ENCODE measurements at places on chromosomes 12 and 14.

DNA sequence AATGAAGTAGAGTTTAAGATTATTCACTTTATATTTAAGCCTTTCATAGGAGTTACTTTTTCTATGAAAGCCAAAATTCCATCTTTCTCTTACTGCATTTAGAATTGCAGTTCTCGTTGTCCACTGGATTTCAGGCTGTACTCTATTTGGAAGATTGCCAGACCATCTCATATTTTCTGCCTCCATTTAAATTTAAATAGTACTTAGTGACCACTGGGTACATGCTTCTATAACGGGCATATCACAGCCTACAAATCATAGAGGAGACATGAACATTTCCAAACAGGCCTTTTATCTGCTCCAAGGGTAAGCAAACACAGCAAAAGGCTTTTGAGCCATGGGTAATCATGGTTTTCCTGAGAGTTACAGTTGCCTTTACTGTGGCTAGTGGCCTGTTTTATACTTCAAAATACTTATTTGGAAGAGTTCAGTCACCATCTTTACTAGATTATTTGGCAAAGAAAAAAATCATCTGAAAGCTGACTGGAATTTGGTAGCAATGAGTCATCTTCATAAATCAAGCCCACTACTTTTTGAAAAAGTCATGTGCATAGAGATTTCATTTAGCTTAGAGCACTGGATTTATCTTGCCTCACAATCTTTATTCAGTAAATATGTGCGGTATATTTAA, 15.7 kb downstream of the ANO6 start:
- no peak overlapping the region for H3K4me3 ChIP-seq
- H3K4me1 ChIP-seq, result peaks cover 15% of the 10 kb centered on the region
- no peak overlapping the region for H3K27ac ChIP-seq
- H3K27me3 ChIP-seq, result no peaks in the 10 kb centered on the region
- peaks cover 5% of the 10 kb centered on the region for H3K36me3 ChIP-seq
- no peak for DNase-seq

GRCh38 chr14:56102941-56103340, 15.3 kb upstream of the PELI2 start:
- no peak overlapping the region for H3K4me3 ChIP-seq
- H3K27ac ChIP-seq, result no peak overlapping the region
- H3K27me3 ChIP-seq, result no peaks in the 10 kb centered on the region
- no peaks in the 10 kb centered on the region for H3K36me3 ChIP-seq
- no peak for DNase-seq

GRCh38 chr14:73884438-73885190, 2.0 kb upstream of the ZNF410 start:
- no peaks in the 10 kb centered on the region for H3K36me3 ChIP-seq
- peaks cover 25% of the 10 kb centered on the region for H3K4me1 ChIP-seq
- DNase-seq, result no peak
- no peak overlapping the region for H3K27ac ChIP-seq
- H3K27me3 ChIP-seq, result no peaks in the 10 kb centered on the region
- no peak overlapping the region for H3K4me3 ChIP-seq

- H3K27me3 ChIP-seq, result no peaks in the 10 kb centered on the region
- no peaks in the 10 kb centered on the region for H3K36me3 ChIP-seq
- peak; percentile 72 for DNase-seq
Observed at GRCh38 chr12:9944391-9944790, 12.2 kb upstream of the CLEC2A start.

- H3K4me1 ChIP-seq, result no peaks in the 10 kb centered on the region
- peaks cover 68% of the 10 kb centered on the region for H3K36me3 ChIP-seq
- H3K4me3 ChIP-seq, result no peak overlapping the region
- no peak overlapping the region for H3K27ac ChIP-seq
Observed at GRCh38 chr14:39182770-39183684, 8.0 kb downstream of the PNN start.

DNA sequence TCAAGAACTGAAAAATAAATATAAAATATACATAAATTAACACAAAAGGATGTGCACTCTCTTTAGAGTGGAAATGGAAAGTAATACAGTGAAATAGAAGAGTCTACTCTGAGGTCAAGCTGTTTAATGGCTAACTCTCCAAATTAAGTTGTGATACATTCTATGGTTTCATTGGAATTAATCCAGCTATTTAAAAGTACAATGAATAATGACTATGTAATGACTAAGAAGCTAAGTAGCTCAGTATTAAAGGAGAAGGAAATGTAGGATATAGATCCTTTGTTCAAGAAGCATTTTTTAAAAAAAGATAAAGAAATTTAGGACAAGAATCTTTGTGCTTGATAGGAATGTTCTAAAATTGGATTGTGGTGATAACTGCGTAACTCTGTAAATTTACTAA, 85.3 kb downstream of the LRP6 start:
- no peaks in the 10 kb centered on the region for H3K4me1 ChIP-seq
- no peak overlapping the region for H3K27ac ChIP-seq
- no peak for DNase-seq
- H3K27me3 ChIP-seq, result no peaks in the 10 kb centered on the region

DNA sequence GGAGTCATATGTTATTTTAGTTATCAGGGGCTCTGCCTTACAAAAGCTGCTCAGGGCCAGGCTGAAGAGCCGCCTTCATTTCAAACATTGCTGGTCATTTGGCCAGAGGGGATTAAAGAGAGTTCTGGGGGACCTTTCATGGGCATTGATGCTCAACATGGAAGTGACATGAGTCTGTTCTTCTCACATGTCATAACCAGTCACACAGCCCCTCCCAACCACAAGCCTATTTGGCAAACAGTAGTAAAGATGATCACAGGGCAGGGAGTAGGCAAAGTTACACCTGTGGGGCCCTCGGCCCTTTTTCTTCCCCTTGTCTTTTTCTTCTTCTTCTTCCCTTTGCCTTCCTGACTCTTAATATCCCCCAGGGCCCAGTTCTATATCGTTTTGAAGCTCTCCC, 33.3 kb downstream of the CFAP54 start:
- H3K27ac ChIP-seq, result no peak overlapping the region
- H3K27me3 ChIP-seq, result no peaks in the 10 kb centered on the region
- no peak overlapping the region for H3K4me3 ChIP-seq
- H3K4me1 ChIP-seq, result no peaks in the 10 kb centered on the region

DNA sequence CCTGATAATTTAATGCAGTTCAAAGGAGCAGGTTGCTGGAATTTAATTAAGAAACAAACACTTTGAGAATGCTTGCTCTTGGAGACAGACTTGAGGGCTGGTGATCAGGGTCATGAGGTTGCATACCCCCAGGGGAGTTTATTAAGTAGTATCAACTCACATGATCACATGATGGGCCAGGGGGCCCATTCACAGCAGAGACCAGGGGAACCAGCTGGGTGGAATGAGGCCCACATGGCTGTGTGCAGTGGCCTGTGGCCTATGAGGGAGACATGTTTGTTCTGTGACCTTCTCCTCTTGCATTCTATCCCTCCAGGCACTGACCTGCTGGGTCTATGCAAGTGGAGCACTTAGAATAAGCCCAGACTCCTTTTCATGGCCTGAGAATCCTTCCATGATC, 266.6 kb upstream of the PWP1 start:
- no peaks in the 10 kb centered on the region for H3K27me3 ChIP-seq
- H3K4me1 ChIP-seq, result no peaks in the 10 kb centered on the region
- H3K4me3 ChIP-seq, result no peak overlapping the region
- DNase-seq, result no peak
- H3K27ac ChIP-seq, result no peak overlapping the region
- no peaks in the 10 kb centered on the region for H3K36me3 ChIP-seq

DNA sequence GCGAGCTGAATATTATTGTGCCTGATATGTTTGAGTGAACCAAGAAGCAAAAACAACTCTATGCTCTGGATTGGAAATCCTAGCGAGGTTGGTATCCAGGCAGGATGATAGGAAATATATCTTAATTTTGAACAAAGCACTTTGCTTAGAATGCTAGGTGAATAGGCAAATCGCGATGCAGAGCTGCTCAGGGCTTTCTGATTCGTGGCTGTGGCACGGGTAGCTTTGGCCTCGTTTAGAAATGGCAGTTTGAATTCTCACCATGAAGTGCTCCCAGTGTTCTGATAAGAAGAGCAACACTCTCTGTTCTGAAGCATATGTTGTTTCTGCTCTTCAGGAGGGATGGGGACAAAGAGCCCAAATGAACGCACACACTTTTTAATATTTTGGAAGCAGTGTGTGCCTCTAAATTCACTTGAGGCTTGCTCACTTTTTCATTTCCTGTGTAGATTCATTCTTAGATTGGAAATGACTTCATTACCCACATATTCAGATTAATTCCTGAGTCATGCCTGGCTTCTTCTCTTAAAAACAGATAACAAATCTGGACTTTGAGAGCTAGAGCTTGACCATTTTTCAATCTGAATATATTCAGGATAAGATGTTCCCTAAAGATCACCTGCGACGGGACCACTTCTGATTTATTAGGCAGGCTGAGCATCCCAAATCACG, 200.9 kb downstream of the RPAP3 start:
- H3K27me3 ChIP-seq, result no peaks in the 10 kb centered on the region
- H3K4me1 ChIP-seq, result no peaks in the 10 kb centered on the region
- DNase-seq, result no peak
- no peak overlapping the region for H3K4me3 ChIP-seq
- H3K36me3 ChIP-seq, result no peaks in the 10 kb centered on the region

DNA sequence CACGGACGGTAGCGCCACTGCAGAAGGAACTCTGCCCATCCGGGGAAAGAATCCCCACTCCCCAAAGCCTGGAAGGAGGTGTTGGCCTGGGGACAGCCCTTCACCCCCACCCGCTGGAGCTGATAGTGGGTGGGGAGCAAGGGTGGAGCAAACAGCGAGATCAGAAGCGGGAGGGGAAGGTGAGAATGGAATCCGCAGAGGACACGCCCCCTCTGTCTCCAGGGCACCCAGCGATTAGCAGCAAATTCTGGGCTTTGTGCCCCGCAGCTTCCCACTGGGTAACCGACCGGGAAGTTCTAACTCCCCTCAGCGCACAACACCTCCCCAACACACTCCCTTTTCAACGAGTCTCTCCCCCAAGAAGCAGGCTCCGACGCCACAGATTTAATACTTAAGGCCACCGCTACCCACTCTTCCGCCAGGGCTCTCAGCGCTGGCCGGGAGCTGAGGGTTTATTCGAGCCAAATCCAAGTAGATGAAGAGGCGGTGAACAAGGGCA, 1.4 kb downstream of the SLC25A29 start:
- DNase-seq, result no peak
- no peaks in the 10 kb centered on the region for H3K36me3 ChIP-seq
- H3K4me3 ChIP-seq, result peak overlapping the region; percentile 81
- peaks cover 51% of the 10 kb centered on the region for H3K4me1 ChIP-seq

DNA sequence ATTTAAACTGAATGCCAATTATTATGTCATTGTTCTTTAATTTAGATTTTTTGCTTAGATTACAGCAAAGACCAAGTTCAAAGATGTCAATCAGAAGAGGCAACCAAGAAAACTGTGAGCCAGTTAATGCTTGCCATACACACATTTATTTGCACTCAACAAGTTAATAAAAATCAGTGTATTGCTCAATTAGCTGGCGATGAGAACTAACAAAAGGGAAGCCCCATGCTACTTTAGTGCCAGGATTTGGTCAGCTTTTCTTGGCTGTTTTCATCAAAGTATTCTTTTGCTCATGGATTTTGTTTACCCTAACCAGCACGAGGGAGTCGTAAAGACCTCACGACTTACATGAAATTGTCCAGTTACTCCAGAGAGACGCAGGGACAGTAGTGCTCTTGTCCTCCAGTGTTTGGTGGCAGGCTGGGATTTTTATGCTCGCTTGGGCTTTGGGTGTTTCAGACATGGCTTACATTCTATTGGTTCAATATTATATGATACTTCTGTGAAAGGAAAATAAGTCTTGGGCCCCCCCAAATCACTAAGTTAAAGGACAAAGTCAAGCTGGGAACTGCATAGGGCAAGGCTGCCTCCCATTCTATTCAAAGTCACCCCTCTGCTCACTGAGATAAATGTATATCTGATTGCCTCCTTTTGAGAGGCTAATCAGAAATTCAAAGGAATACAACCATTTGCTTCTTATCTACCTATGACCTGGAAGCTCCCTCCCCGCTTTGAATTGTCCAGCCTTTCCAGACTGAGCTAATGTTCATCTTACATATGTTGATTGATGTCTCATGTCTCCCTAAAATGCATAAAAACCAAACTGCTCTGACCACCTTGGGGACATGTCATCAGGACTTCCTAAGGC, 7.4 kb upstream of the B4GALNT1 start:
- H3K27ac ChIP-seq, result no peak overlapping the region
- no peaks in the 10 kb centered on the region for H3K36me3 ChIP-seq
- DNase-seq, result no peak
- H3K27me3 ChIP-seq, result peaks cover 3% of the 10 kb centered on the region
- H3K4me1 ChIP-seq, result no peaks in the 10 kb centered on the region
- no peak overlapping the region for H3K4me3 ChIP-seq

- H3K36me3 ChIP-seq, result no peaks in the 10 kb centered on the region
- no peak overlapping the region for H3K27ac ChIP-seq
- no peak overlapping the region for H3K4me3 ChIP-seq
- H3K4me1 ChIP-seq, result no peaks in the 10 kb centered on the region
Observed at GRCh38 chr14:80425686-80426085, 214.4 kb upstream of the DIO2 start.

- H3K4me1 ChIP-seq, result peaks cover 22% of the 10 kb centered on the region
- H3K36me3 ChIP-seq, result peaks cover 2% of the 10 kb centered on the region
Observed at GRCh38 chr12:53599579-53599978, 26.6 kb downstream of the ATF7 start.

DNA sequence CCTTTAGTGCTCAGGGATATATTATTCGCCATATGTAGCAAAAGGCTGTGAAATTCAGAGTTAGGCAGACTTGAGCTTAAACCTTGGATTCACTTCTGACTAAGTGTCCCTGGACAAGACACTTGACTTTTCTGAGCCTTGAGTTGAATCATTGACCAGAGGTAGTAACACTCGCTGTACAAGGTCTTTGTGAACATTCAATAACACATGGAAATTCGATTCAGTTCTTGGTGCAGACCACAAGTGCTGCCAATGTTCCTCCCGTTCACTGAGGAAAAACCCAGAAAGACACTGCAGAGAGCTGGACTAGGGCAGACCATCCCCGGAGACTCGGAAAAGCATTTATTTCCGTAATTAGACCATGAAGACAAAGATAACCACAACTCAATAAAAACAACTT, 901.4 kb downstream of the AACS start:
- no peak for DNase-seq
- no peaks in the 10 kb centered on the region for H3K4me1 ChIP-seq
- H3K27ac ChIP-seq, result no peak overlapping the region
- H3K4me3 ChIP-seq, result no peak overlapping the region

GRCh38 chr12:71548893-71549292, 109.3 kb downstream of the LGR5 start:
- no peak for DNase-seq
- H3K4me3 ChIP-seq, result no peak overlapping the region
- no peaks in the 10 kb centered on the region for H3K27me3 ChIP-seq
- H3K27ac ChIP-seq, result no peak overlapping the region
- no peaks in the 10 kb centered on the region for H3K36me3 ChIP-seq
- no peaks in the 10 kb centered on the region for H3K4me1 ChIP-seq

GRCh38 chr12:84785281-84785680, 127.3 kb downstream of the SLC6A15 start:
- H3K27me3 ChIP-seq, result no peaks in the 10 kb centered on the region
- DNase-seq, result no peak
- no peak overlapping the region for H3K4me3 ChIP-seq
- H3K36me3 ChIP-seq, result no peaks in the 10 kb centered on the region
- H3K27ac ChIP-seq, result no peak overlapping the region

Measured in CD14-positive monocyte (primary cell).